ENCODE measurements at places on chromosomes 13 and 19.

GRCh38 chr13:23679220-23679619 lies 109.0 kb downstream of the TNFRSF19 start:
- no peak for DNase-seq

- no peak for DNase-seq
These were observed 62.3 kb downstream of the DOCK9 start for GRCh38 chr13:98915563-98915962.

DNA sequence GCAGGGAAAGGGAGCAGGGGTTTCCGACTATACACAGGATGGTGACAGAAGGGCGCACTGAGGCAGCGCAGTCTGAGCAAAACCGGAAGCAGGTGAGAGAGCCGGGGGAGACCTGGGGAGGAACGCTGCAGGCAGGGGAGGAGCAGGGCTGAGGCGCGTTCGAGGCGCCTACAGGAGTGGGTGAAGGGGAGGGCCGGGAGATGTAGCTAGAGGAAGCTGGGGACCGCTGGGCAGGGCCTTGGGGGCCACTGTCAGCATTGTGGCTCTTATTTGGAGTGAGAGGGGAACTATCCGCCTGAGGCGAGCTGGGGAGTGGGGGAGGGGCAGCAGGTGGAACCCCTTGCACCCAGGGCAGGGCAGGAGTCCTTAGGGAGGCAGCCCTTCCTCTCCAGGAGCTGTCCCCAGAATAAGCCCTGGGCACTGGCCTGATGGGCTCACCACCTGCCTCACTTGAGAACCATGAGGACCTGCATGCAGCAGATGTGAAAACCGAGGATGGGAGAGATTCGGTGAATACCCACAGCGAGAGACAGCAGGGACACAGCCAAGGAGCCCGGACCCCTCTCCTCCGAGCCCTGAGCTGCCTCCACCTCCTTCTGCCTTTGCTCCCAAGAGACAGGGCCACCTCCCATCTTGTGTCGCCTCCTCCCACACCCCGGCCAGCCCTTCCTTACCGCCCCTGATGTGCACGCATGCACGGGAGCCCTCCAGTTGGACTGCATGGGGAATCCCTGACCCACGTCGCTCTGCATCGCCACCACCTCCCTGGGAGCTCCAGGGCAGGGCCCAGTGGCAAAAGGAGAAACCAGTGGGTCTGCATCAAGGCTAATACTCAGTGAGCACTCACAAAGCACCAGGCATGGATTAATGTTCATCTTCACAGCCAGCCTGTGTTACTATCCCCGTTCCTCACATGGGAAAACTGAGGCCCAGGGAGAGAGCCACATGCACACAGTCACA lies 10.3 kb downstream of the AKT2 start:
- no peak for DNase-seq

DNA sequence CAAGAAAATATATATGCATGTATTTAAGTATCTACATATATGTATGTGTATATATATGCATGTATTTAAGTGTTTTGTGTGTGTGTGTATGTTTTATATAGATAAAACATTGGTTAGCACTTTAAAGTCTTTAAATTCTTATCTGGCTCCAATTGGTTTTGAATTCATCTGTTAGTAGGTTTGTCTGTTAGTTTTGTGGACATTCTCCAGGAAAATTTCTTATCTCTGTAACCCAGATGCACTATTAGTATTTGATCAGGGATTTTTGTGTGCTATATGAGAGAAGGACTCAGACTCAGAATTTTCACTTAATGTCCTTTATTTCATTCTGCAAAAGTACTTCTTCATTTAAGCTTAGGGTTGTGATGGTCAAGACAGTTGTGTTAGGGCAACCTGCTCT lies 103.1 kb downstream of the ITGBL1 start:
- DNase-seq: no peak

DNA sequence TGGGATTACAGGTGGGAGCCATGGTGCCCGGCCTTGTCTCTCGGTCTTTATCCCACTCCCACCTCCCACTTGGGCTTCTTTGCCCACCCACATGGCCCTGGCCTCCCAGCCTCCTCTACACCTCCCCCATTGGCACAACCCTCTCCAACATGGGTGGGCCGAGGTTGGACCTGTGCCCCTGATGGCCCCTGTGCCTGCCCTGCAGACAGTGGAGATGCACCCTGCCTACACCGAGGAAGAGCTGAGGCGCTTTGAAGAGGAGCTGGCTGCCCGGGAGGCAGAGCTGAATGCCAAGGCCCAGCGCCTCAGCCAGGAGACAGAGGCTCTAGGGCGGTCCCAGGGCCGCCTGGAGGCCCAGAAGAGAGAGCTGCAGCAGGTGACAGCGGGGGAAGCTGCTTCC lies 12.6 kb upstream of the DHDH start:
- no peak for DNase-seq

GRCh38 chr13:77338961-77339401 lies 12.1 kb upstream of the MYCBP2 start:
- no peak for DNase-seq

- DNase-seq: no peak
These were observed 513.0 kb downstream of the IRS2 start for GRCh38 chr13:109273326-109273751.

DNA sequence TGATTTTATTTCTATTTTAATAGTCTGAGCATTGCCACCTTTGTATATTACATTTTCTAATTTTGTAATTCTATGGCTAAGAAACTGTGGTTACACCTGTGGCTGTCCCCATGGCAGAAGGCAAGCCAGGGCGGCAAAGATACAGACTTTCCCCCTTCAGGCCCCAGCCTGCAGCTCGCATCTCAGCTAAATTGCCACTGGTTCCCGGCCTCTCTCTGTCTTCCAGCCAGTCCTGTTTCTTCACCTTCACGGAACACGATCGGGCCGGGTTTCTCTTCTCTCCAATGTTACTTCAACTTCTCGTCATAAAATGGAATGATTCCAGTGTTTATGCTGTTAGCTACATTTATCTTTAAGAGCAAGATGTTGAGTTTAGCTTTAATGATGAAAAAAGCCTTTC lies 124.5 kb upstream of the ZNF507 start:
- no peak for DNase-seq

GRCh38 chr13:27607125-27607524 lies 13.2 kb downstream of the LNX2 start:
- no peak for DNase-seq

GRCh38 chr13:73177017-73177416 lies 118.2 kb downstream of the KLF5 start:
- no peak for DNase-seq

DNA sequence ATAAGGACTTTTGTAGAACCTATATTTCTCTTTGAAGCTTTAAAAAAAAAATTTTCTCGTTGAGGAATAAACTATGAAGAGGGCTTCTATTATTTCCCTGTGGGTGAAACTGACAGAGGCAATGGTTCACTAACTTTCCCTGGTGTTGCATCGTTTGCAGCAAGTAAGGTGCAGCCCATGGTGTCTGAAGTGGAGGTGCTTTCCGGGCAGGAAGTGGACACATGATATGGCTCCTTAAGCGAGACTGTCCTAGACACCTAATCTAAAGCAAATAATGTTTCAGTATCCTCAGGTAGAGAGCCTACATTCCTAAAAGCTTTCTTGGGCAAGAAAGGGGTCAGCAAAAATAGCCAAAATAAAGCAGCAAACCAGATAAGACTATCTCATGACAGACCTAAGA lies 437.6 kb upstream of the ARGLU1 start:
- no peak for DNase-seq

DNA sequence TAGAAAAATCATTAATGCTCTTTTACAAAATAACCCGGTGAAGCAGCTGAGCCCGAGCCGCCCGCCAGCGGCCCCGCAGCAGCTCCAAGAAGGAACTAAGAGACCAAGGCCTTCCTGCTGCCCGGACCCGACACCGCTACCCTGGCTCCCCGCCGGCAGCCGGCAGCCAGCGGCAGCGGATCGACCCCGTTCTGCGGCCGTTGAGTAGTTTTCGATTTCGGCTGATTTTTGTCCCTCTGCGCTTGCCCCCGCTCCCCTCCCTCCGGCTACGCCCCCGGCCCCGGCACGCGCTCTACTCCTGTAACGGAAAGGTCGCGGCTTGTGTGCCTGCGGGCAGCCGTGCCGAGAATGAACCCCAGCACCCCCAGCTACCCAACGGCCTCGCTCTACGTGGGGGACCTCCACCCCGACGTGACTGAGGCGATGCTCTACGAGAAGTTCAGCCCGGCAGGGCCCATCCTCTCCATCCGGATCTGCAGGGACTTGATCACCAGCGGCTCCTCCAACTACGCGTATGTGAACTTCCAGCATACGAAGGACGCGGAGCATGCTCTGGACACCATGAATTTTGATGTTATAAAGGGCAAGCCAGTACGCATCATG lies at the start of gene PABPC3:
Gene PABPC3, plus strand, starts transcription at position 286 of the 603 bp plus-strand sequence. Its CDS starts 63 bp downstream, at position 349.
- DNase-seq: no peak
